ENCODE measurements at places on chromosomes 2 and 18.

GRCh38 chr18:64747803-64748202 is 598.9 kb upstream of the LINC00305 start:
- no peak for DNase-seq

DNA sequence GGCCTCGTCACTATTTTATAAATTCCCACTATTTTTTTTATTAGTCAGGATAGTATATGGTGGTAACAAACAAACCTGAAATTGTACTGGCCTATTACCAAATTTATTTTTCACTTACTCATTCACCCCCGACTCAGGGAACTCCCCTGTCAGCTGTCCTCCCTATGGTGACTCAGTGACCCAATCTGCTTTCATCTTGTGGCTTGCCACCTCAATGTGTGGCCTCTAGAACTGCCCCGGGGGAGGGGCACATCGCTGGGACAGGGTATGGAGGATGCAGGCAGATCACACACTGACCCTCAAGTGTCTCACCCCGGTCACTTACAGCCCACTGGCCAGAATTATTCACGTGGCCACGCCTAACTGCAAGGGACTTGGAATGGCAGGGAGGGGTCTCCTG is 71.6 kb downstream of the ACTR2 start:
- no peak for DNase-seq

DNA sequence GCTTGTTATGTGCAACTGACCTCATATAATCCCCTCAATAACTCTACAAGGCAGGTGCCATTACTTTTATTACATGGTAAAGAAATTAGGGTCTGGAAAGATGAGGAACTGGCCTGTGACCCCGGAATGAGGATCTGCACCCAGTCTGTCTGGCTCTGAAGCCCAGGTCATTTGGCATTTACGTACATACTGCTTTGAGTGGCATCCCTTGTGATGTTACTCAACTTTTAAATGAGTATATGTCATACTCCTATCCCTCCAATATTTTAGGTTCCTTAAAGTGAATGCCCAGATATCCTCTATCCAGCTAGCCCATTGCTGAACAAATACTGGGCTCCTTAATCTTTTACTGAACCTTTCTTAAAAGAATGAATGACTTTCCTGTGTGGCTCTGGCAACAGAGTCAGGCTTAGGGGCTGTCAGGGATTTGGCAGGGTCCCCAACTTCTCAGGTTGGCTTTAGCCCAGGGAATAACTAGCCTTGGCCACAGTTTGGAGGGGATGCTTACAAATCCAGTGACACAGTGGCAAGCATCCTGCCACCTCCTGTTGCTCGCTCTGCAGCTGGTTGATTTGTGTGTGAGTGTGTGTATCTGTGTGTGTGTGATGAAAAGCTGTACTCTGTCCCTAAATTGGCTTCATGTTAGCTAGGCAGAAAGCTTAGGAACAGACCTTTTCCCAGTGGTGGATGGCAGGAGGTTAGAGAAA is 3.4 kb upstream of the CXCR4 start:
- no peak for DNase-seq

DNA sequence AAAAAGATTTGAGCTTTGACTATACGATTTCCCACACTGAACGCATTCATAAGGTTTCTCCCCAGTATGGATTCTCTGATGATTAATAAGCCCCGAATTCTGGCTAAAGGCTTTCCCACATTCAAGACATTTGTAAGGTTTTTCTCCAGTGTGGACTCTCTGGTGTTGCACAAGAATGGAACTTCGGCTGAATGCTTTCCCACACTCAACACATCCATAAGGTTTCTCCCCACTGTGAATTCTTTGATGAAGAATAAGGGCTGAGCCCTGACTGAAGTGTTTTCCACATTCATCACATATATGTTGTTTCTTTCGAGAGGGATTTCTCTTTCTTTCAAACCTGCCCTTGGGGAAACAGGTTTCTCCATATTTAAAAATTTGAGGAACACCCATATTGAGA is 6.9 kb downstream of the ZNF24 start:
- DNase-seq = no peak

DNA sequence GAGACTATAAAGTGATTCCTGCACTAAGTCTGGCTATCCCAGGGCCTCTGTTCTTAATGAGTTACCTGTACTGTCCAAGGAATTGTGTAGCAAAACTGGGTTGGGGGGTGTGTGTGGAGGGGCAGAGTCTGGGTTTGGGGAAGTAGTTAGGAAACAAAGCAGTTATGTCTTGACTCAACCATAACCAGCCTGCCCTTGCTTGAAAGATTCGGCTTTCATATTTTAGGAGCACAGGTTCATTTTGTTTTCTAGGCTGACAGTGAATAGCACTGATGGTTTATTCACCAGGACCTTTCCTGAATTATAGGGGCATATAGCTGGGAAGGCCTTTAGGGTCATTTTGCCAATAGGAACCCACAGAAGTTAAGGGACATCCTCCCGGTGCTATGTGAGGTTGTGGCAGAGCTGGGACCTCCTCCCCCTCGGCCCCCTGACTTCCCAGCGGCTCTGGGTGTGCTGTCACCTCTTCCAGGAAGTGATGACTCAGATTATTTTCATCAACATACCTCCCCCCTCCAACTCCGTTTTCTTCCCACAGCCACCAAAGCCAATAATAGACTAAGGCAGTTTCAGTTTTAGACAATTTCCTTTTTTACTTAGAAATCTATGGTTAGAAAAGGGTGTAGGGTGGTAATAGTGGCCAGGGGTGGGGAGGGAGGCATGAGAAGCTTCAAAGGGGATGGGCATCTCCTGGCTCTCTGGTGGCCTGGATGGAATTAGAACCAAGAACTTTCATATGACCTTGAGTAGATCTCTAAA is 44.8 kb downstream of the SETBP1 start:
- no peak for DNase-seq

All from iPS DF 6.9 (cell line).